ENCODE measurements at places on chromosomes 7 and 10.

DNA sequence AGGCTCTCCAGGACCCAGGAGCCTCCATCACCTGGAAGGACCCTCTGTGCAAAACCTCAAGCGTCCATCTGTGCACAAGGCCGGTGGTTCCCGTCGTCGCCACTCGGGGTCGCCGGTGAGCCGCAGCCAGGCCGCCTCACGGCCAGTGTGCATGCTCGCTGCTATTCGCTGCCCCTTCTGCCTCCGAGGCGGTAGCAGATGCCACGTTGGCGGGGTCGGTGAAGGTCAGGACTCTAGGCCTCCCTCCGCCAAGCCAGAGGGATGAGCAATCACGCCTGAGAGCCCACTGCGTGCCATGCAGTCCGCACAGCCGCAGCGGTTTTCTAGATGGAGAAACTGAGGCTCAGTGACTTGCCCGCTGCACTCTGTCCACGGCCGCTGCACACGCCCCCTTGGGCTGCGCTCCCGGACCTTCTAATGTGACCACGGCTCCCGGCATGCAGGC, 5.7 kb downstream of the UPK3B start:
- peak; percentile 27 for DNase-seq

- DNase-seq, result no peak
Observed at GRCh38 chr10:93718937-93719725, 16.7 kb upstream of the FRA10AC1 start.

DNA sequence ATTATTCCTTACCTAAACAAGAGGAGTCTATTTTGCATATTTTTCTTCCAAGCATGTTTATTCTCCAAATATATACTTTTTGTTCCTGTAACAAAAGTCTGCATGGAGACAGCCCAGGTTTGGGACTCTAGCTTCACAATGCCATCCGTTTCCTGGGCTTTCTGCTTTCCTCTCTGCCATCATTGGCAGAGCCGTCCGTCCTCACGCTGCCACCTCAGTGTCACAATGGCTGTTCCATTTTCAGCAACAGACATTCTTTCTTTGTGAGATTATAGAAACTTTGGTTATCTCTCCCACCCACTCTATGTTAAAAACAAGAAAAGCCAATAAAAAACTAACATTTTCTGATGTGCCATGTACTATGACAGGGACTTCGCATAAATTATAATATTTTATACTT, 825.2 kb downstream of the REEP3 start:
- no peak for DNase-seq

DNA sequence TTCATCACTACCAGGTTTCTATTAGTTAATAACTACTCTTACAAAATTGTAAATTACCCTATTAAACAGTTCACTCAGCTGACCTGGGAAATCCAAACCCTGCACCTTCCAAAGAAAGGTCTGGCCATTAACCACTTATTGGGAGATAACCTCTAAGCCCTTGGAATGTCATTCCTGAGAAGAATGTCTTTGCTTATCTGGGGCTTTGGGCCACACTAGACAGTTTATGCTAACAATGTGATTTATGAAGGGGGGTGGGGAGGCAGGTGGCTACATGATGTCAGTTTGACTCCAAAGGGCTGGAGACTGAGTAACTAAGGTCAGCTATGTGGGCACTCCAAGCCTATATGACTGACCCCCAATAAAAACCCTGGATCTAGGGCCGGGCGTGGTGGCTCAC, 50.7 kb downstream of the AKR1D1 start:
- DNase-seq, result no peak

DNA sequence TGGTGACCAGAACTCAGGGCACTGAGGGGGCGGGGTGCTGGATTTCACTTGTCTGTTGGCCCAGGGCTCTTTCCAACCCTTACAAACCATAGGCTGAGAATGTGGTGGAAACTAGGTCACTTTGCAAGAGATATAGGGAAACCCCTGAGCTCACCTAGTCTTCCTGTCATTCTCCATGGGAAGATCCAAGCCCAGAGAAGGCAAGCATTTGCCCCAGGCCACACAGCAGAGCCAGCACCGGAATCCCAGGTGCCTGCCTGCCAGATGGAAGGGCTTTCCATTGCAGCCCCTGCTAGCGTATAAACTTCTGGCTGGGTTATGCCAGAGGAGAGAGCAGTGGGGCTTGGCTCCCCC, 427 bp downstream of the PYROXD2 start:
- no peak for DNase-seq

DNA sequence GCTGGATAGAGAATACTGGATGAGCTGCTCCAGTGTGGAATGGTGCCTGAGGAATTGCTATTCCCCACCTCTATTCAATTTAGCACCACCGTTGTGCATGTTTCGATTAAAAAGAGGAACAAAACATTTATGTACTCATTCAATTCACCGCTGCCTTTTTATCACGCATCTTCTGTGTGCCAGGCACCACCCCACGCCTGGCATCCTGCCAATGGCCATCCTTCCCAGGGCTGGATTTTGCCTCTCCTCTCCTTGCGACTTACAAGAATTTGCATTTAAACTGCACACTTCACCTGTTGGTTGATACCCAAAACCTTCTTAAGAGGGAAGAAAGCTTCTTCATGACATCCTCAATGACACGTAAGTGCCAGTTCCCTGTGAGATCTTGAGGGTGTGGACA, 110.2 kb upstream of the DPP6 start:
- DNase-seq, result no peak

DNA sequence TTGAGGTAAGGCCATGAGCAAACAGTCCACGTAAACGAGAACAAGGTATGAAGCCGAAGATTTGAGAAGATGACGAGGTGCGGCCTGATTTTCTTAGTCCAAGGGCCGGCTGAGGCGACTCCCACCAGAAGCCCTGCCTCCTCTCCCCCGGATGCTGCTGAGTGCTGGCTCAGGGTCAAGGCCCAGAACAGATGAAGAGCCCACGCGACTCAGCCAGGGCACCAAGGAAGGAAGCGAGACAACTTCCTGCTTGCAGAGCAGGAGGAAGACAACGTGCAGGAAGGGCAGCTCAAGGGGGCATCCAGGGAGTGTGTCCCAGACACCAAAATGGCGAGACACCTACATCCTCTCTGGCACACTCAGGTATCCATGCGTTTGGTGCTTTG, 99.5 kb downstream of the CYTH3 start:
- no peak for DNase-seq

GRCh38 chr7:39336442-39336841, 229.8 kb upstream of the YAE1 start:
- peak; percentile 52 for DNase-seq

Measured in bronchial epithelial cell (primary cell).